ENCODE measurements at places on chromosomes 3 and 15.

DNA sequence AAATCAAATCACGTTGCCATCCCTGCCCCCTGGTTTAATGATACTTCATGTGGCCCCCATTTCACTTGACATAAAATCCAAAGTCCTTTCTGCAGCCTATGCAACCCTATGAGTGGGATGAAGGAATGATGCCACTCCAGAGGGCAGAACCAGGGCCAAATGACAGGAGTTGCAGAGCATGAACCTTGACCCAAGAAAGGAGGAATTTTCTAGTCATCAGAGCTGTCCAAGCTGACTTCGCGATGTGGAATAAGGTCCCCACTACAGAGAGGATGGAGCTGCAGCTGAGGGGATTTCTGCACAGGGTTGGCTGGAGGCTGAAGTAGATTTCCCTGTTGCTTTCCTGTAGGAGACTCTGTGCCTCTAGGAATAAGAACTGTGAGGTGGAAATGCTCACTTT is 15.8 kb upstream of the EPHB3 start:
- no peak for DNase-seq

DNA sequence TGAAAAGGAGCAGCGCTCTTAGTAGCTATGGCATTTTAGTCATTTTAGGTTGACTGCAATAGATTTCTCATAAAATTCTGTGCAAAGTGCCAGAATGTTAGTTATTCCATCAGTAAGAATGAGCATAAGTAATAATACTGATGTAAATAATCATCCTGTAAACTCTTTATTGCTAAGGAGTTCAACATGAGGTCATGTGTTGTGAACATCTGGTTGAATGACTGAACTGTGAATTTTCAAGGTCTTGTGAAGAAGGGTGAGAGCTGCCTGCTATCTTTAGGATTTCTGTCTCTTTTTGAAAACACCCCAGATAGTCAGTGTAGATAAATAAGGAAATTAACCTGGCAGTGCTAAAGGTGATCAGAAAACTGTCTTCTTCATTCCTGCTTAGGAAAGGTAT is 333.4 kb upstream of the TBC1D5 start:
- no peak for DNase-seq

DNA sequence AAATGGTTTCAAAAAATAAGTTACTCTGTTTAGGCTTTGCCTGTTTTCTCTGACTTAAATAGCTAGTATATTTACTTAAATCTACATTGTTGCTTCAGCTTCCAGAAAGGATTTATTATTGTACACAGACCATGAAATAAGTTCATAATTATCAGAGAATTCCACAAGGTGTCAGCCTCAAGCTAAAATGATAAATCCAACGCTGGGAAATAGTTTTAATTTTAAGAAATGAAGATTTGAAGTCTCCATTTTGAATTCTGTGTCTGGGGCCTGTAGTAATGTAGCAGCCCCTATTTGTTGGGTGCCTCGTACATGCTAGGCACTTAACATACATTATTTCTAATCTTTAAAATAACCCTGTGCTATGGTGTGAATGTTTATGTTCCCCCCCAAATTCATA is 92.6 kb upstream of the KCNMB2 start:
- DNase-seq = no peak

- no peak for DNase-seq
Observed at GRCh38 chr3:123085932-123086627, 19.3 kb downstream of the PDIA5 start.

- DNase-seq = no peak
Observed at GRCh38 chr3:120438665-120439370, 12.0 kb downstream of the FSTL1 start.

Measured in CD4-positive, alpha-beta T cell treated with Interleukin-1 beta for 1 hour (primary cell).